ENCODE measurements at places on chromosomes 4 and X.
A peak's percentile ranks its signal among the peaks of the same experiment; 100 is the strongest.

DNA sequence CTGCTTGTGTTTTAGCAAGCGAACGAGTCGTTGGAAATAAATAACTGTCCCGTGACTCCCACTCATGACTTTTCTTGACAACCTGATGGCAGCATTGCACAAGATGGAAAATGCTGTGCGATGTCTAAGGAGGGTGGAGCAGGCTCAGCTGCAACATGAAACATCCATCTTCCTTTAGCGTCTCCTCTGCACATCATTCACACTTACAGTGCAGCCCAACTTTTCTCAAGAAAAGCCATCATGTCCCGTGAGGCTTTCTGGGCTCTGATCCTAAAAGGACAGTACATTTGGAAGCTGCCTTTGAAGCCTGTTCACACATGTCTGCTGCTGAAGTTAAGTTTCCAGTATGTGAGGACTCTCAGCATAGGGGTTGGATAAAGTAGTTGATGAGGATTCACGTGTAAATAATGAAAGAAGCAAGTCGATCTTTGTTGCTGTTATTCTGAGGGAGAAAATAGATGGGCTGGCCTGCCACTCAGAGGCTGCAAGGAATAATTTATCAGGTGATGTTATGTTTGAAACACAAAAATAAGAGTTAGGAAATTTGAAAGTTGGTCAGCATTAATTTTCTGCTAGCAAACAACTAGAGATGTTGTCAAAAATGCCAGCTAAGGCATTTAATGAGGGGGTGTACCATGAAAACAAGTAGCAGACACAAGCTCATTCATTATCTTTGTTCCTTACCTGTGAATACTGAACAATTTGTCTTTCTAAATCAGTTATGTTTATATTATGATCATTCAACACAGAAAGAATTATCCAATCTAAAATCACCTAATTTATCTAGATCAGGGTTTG is 328.7 kb upstream of the ZFP42 start:
- no peak for DNase-seq

- no peak for DNase-seq
Observed at GRCh38 chrX:77441479-77441878, 5.7 kb upstream of the FGF16 start.

GRCh38 chr4:101158134-101158482 is 189.2 kb downstream of the PPP3CA start:
- no peak for DNase-seq

DNA sequence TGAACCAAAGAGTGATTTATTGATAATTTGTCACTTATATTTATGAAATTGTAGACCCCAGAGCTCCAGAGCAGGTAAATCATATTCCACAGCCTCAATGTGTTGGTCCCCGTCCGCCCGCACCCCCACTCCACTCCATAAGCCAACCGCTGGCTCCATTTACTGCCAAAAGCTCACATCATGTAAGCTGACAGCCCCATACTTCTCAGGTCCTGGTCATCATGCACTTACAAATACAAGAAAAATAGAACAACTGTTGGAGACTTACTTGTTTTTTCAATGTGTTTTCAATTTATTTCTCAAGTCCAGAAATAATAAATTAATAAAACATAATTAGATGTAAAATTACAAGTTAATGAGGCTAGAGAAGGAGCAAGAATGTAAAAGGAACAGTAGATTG is 235.7 kb upstream of the HAND2 start:
- no peak for DNase-seq

DNA sequence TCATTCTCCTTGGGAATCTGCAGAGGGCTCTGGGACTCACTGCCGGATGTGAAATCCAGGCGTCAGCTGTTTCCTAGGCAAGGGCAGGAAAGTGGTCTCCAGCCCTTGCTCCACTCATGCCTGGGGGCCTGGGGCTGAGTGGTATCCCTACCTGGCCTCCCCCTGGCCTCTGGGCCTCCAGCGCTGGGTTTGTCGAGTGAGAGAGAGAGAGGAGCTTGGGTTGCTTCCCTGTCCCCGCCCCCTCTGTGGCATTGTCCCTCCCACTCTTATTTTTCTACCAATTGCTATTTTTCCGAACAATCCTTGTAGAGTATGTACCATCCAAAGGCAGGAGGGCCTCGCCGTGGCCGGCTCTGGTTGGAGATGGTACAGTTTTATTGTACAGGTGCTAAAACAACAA is 53.1 kb downstream of the ELF4 start:
- DNase-seq, result no peak

DNA sequence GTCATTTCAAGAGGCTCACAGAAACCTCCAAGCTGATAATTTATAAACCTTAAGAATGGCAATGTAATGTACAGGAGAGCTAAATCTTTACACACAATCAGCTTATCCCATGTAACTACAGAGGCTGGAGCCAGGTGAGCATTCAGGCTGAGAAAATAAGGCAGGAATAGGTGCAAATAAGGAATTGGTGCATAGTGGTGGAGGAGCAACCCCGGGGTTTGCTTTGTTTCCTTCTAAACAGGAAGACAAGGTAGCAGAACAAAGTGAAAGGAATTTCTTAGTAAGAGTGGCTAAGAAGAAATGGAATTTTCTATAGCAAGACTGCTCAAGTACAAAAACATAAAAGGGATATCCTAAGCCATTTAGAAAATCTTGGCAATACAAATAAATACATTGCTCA is 82.4 kb downstream of the NR3C2 start:
- DNase-seq, result no peak

GRCh38 chrX:133369065-133369464 is 46.2 kb downstream of the GPC4 start:
- DNase-seq, result no peak

DNA sequence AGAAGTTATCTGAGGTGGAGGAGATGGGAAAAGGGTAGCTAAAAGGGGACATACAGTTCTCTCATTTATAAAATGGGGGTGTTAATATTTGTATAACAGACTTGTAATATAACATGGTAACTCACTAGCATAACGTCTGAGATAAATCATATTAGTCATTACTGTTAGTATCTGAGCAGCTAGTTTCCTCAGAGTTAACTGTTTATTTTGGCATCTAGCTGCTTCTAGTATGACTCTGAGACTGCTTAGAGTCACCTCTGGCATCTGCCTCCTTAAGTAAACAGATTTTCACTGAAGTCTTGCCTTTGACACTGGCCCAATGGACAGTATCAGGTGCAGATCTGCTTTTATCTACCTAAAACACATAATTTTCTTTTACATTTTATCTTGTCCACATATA is 58.1 kb downstream of the SLC30A9 start:
- no peak for DNase-seq

- no peak for DNase-seq
Observed at GRCh38 chr4:34619531-34620162, 1624.7 kb downstream of the ARAP2 start.

- no peak for DNase-seq
Observed at GRCh38 chr4:120084327-120084726, 17.7 kb upstream of the MAD2L1 start.

GRCh38 chrX:71870208-71871098 is 40.2 kb upstream of the NHSL2 start:
- no peak for DNase-seq

- no peak for DNase-seq
Observed at GRCh38 chr4:85127653-85128052, 161.2 kb upstream of the WDFY3 start.

GRCh38 chr4:75678965-75679364 is 5.8 kb upstream of the G3BP2 start:
- DNase-seq, result no peak

DNA sequence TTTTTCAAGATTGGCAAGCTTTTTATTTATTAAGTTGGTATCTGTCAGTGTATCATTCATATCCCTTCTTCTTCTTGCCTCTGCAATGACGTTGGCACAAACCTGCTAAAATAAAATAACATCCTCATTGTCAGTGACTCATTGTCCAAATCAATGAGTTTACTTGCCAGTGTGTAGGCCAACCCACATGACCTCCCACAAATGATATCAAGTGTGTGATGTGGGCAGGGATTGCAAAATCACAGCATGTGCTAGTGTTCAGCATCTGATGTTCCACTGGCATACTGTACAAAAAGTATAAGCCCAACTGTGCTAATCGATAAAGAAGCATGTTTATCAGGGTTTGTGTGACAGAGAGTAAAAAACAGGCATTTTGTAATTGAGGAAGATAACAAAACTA is 25.5 kb downstream of the GPAT3 start:
- no peak for DNase-seq

GRCh38 chrX:9430346-9430921 is 34.4 kb upstream of the TBL1X start:
- DNase-seq, result no peak

DNA sequence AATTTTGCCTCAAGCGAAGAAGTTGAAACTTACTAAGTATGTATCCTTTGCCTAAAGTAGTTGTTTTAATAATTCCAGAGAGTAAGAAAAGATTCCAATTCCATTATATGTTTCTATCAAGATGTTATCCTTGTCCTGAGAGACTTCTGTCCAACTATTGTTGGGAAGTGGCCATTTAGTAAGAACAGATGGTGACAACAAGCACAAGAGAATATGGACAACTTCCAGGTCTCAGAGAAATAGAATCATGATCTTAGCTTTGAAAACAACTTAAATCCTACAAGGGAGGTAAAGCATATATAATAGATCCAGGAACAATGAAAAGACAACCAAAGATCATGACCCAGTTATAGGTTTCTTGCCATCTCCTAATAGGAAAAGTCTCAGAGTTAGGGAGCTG is 486.6 kb upstream of the PCDH10 start:
- DNase-seq, result no peak

DNA sequence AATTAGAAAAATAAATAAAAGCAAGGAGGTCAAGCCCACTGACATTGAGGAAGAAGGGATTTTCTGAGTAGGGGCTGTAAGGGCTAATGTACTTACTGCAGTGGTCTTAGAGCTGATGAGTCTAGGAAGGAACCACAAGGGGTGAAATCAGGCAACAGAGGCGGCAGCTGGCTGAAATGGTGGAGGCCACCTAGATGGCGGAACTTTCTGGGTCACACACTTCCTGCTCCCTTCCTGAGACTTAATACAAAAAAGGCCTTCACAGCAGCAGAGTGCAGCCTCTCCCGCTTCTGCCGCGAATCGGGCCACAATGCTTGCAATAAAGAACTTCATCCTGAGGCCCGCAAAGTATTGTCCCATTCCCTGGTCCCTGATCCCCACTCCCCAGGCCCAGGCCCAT is 15.4 kb downstream of the SNX12 start:
- DNase-seq, result no peak

- DNase-seq, result no peak
Observed at GRCh38 chr4:37646247-37646646, 39.9 kb downstream of the RELL1 start.

DNA sequence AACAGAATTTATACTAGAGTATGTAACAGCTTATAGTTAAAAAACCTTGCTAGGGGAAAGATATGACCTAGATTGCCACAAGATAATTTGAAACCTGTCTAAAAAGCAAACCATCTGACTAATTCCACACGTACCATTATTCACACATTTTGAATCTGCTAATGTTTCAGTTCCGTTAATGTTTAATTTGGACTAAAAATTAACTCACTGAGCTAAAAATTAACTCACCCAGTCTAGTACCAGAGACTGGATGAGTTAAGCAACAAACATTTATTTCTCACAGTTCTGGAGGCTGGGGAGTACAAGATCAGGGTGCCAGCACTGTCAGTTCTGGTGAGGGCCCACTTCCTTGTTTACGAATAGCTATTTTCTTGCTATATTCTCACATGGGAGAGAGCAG is 231.5 kb upstream of the DIAPH2 start:
- no peak for DNase-seq

DNA sequence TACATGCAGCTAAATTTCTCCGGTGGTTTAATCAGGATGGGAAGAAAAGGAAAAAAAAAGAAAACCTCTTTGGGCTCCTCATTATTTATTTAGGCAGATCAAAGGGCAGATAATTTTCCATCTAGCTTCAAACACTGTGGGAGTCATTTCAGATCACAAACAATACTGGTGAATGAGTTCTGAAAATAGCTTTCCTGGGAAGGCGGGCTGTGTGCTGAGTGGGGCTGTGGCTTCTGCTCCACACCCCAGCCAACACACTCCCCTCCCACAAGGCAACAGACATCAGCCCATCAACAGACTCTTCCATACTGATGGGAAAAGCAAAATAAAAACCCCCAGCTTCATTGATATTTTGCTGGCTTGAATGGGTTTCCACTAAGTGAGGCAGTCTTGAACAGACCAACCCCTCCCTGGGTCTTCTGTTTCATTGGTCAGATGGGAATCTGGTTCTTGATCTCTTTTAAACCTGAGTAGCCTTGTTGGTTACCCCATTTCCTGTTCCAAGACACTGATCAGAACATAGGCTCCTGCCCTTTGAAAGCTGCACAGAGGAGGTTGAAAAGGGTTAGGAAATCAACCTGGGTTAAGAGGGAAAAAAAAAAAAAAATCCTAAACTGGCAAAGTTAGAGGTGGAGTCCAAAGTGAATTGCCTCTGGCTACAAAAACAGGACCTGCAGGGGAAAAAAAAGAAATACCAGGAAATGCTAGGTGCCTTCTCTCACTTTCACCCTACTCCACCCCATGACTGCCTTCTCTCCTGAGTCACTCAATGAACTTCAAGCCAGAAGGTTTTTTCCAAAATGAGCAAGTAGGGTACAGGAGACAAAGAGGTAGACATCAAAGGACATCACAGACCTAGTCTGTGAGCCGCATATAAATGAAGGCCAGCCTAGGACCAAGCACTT is 20.0 kb downstream of the AMOT start:
- DNase-seq, result no peak

DNA sequence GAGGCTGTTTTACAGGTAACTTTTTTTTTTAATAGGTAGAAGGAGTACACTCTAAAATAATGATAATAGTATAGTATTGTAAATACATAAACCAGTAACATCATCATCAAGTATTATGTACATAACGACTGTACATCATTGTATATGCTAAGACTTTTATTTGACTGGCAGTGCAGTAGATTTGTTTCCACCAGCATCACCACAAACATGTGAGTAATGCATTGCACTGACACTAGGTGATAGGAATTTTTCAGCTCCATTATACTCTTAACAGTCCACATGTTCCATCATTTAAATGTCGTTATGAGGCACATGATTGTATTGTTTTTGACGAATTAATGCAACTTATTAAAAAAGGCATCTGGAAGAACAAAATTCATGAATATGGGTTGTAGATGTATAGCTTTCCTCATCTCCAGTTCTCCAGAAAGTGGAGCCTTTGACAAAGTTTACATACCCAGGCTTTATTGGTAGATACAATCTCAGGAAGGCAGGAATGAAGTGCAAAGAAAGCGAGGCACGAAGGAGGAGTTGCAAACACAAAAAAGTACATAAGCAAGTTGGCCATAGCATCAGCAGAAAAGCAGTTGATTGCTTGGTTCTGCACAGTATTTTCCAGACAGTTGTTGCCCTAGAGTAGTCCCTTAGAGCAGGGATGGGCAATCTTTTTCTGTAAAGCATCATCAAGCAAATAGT is 336.9 kb upstream of the NR3C2 start:
- DNase-seq, result no peak

- DNase-seq, result peak; percentile 68
Observed at GRCh38 chrX:21374163-21374993, at the start of gene CNKSR2. Gene CNKSR2 (plus strand): TSS chrX:21374418. CDS start chrX:21374898, 480 bp downstream.

Measured in activated CD8-positive, alpha-beta memory T cell treated with anti-CD3 and anti-CD28 coated beads, Interleukin-2, amount 50 U/mL, for 4 hours (primary cell).